Lung (tissue), 17 donors: ENCODE measurements at places on chromosomes 5 and 9. TPM values are rescaled to one million over a fixed set of nuclear protein-coding genes. Genes with fewer than 3 reads are reported as not detected.
A peak's percentile ranks its signal among the peaks of the same experiment; 100 is the strongest.

Gene DDX4
- total RNA-seq = not detected

Gene PCSK5
- 21.0 TPM for total RNA-seq

Gene SV2C
- 0.37 TPM for total RNA-seq

DNA sequence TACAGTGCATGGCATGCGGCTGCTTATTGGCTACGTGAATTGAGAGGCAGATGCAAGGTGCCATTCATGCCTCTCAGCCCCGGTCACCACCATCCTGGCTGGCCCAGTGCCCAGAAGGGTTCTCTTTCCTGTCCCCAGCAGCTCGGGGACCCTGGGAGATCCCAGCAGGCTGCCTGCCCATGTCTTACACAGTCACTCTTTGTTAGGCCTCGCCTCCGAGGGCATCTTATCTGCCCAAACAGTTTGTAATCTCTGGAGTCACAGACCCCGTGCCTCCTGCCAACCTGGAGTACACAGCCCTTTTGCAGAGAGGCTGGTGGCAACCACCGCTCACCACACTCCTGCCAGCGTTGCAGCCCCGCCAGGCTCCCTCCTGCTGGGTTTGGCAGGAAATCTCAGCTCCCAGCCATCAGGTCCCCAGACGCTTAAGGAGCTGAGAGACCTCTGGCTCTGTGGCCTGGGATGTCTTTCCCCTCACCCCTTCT, 7.0 kb upstream of the AK1 start:
- peaks cover 20% of the 10 kb centered on the region for H3K36me3 ChIP-seq
- H3K27ac ChIP-seq = no peak overlapping the region
- peak; percentile 80 for DNase-seq
- H3K27me3 ChIP-seq = no peaks in the 10 kb centered on the region
- H3K4me3 ChIP-seq = no peak overlapping the region

DNA sequence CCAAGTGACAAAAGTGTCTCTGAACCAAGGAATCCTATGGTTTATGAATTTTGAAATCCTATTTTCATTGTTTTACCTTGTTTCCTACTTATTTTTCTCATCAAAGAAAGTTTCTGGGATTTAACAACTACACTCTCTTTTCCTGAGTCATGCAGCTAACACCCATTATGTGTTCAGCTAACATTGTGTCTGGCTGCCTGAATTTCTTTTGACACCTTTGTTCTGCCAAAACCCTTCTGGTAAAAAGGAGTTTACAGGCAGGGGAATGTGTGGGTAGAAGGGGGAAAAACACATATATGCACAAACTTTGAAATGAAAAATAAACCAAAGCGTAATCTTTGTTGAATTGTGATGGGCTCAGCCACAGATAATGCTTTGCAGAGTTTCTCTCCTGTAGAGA, 146.2 kb downstream of the COX7C start:
- no peak overlapping the region for H3K4me3 ChIP-seq
- no peak overlapping the region for H3K27ac ChIP-seq
- no peaks in the 10 kb centered on the region for H3K4me1 ChIP-seq
- DNase-seq = no peak

DNA sequence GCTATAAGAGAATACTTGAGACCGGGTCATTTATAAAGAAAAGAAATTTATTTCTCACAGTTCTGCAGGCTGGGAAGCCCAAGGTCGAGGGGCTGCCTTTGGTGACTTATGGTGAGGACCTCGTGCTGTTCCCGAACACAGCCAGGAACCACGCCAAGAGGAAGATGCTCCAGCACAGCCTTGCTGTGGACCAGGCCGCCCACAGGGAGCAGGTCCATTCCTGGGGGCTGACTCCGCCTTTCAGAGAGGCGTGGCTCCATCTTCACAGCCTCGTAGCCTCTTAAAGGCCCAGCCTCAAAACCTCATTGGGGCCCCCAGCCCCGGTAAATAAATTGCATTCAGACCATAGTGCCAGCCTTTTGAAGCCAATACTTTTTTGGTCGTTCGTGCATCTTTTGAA, 93.5 kb upstream of the CACNA1B start:
- H3K27me3 ChIP-seq = no peaks in the 10 kb centered on the region
- no peak overlapping the region for H3K27ac ChIP-seq
- H3K4me1 ChIP-seq = no peaks in the 10 kb centered on the region
- no peak overlapping the region for H3K4me3 ChIP-seq
- DNase-seq = no peak
- peaks cover 17% of the 10 kb centered on the region for H3K36me3 ChIP-seq

DNA sequence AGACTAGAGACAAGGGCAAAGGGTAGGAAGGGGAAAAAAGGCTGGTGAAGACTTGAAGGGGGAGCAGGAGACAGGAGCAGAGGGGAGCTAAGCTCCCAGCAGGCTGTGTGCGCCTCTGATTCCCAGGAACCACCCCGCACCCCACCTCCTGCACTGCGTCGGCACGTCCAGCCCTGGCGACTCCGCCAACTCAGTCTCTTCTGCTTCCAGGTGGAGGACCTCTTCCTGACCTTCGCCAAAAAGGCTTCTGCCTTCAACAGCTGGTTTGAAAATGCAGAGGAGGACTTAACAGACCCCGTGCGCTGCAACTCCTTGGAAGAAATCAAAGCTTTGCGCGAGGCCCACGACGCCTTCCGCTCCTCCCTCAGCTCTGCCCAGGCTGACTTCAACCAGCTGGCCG, 30.5 kb downstream of the DYNC2I2 start:
- DNase-seq = no peak
- no peaks in the 10 kb centered on the region for H3K4me1 ChIP-seq
- H3K36me3 ChIP-seq = peaks cover 18% of the 10 kb centered on the region
- H3K4me3 ChIP-seq = no peak overlapping the region
- no peak overlapping the region for H3K27ac ChIP-seq

- H3K27me3 ChIP-seq = no peaks in the 10 kb centered on the region
- no peak for DNase-seq
- H3K4me1 ChIP-seq = no peaks in the 10 kb centered on the region
- no peaks in the 10 kb centered on the region for H3K36me3 ChIP-seq
- no peak overlapping the region for H3K4me3 ChIP-seq
Observed at GRCh38 chr5:39689919-39690318, 265.1 kb upstream of the DAB2 start.

- no peak overlapping the region for H3K27ac ChIP-seq
- H3K27me3 ChIP-seq = no peaks in the 10 kb centered on the region
- peak; percentile 9 for DNase-seq
- no peaks in the 10 kb centered on the region for H3K4me1 ChIP-seq
- no peaks in the 10 kb centered on the region for H3K36me3 ChIP-seq
- no peak overlapping the region for H3K4me3 ChIP-seq
Observed at GRCh38 chr5:178297751-178298150, 65.1 kb upstream of the PHYKPL start.

DNA sequence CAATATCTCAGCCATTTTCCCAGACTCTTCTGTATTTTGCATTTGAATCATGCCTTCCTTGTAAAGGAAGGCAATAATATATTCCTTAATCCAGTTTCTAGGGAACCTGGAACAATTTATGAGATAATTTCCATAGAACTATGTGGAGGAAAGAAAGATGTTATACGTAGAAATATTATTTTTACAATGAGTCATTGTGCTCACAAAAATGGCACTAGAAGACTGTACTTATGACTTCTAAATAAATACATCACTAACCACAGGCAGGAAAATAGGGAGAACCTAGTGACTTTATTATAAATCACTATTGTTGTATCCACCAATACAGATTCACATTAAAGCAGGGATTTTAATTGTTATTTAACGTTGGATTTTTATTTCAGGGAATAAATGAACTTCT, 87.6 kb downstream of the FBXO38 start:
- H3K36me3 ChIP-seq = no peaks in the 10 kb centered on the region
- H3K4me1 ChIP-seq = peaks cover 4% of the 10 kb centered on the region
- no peak overlapping the region for H3K4me3 ChIP-seq
- H3K27me3 ChIP-seq = no peaks in the 10 kb centered on the region
- H3K27ac ChIP-seq = no peak overlapping the region

DNA sequence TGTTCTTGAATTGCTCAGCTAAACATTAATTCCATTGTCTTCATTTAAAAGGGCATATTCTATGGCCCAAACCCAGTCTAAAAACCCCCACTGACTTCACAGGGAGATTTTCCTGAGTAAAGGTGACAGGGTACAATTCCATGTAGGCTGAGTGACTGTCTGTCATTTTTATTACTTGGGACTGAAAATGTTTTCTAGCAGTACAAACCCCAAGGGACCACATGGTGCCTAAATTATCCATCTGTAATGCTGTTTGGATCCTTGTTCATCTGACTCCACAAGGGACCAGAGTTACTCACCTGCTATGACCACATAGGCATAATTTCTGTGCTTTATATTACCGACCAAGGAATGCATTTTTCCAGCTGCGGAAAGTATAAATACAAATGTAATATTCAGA, 349.1 kb downstream of the ZNF608 start:
- no peaks in the 10 kb centered on the region for H3K27me3 ChIP-seq
- DNase-seq = no peak
- H3K27ac ChIP-seq = no peak overlapping the region
- no peaks in the 10 kb centered on the region for H3K36me3 ChIP-seq
- no peak overlapping the region for H3K4me3 ChIP-seq

- no peak overlapping the region for H3K4me3 ChIP-seq
- H3K4me1 ChIP-seq = peaks cover 4% of the 10 kb centered on the region
- no peaks in the 10 kb centered on the region for H3K36me3 ChIP-seq
- H3K27me3 ChIP-seq = no peaks in the 10 kb centered on the region
- H3K27ac ChIP-seq = no peak overlapping the region
- no peak for DNase-seq
Observed at GRCh38 chr5:136016945-136017530, 11.8 kb upstream of the TGFBI start.

DNA sequence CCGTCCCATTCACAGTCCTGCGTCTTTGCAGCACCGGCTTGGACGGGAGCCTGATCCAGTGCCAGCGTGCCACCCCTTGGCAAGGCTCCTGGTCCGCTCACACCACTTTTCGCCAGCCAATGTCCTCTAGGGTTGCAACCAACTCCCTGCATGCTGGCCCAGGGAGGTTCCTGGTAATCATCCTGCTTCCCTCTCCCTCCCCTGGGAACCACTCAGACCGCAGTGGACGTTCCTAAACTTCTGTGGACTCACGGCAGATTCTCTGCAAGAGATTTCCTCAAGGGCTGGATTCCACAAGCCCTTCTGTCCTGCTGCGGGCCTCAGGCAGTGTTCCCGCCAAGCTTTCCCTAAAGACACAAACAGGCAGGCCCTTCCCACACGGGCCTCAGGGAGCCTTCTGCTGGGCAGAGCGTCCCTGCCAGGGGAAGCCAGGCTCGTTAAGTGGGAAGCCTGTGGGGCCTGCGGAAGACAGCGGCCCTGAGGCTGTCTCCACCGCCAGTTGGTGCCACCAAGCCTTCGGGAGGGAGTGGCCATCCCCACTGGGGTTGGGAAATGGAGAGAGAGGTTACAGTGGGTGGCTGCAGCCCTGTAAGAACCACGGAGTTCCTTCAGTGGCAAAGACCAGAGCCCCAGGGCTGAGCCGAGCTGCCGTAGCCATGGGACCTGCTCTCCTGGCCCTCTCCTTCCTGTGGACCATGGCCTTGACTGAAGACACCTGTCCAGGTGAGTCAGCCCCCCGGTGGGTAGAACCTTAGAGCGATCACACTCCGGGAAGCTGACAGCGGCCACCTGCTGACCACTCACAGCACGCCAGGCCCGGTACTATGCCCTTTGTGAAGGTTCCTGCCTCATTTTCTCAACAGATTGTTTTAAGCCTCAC, 16.4 kb upstream of the FCN2 start:
- H3K36me3 ChIP-seq = no peaks in the 10 kb centered on the region
- no peak for DNase-seq
- no peak overlapping the region for H3K27ac ChIP-seq

DNA sequence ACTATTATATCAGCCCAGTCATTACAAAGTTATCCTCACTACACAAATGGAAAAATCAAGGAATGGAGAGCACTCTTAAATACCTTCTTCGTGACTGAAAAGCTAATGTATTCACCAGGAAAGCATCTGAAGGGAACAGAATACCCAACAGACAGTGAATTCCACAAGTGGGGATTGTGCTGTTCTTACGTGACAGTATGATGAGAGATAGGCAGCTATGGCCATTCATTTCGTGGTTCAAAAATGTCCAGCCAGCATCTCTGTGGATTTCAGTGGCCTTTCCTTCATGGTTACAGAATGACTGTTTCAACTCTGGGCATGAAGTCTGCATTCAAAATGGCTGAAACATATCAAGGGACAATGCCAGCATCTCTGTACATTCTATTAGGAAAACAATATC, 323.8 kb downstream of the PRELID2 start:
- H3K27ac ChIP-seq = no peak overlapping the region
- no peaks in the 10 kb centered on the region for H3K4me1 ChIP-seq
- no peak overlapping the region for H3K4me3 ChIP-seq

- H3K36me3 ChIP-seq = no peaks in the 10 kb centered on the region
- peaks cover 5% of the 10 kb centered on the region for H3K4me1 ChIP-seq
- H3K27me3 ChIP-seq = no peaks in the 10 kb centered on the region
- no peak overlapping the region for H3K4me3 ChIP-seq
Observed at GRCh38 chr5:180172447-180173197, 36.4 kb downstream of the RASGEF1C start.

DNA sequence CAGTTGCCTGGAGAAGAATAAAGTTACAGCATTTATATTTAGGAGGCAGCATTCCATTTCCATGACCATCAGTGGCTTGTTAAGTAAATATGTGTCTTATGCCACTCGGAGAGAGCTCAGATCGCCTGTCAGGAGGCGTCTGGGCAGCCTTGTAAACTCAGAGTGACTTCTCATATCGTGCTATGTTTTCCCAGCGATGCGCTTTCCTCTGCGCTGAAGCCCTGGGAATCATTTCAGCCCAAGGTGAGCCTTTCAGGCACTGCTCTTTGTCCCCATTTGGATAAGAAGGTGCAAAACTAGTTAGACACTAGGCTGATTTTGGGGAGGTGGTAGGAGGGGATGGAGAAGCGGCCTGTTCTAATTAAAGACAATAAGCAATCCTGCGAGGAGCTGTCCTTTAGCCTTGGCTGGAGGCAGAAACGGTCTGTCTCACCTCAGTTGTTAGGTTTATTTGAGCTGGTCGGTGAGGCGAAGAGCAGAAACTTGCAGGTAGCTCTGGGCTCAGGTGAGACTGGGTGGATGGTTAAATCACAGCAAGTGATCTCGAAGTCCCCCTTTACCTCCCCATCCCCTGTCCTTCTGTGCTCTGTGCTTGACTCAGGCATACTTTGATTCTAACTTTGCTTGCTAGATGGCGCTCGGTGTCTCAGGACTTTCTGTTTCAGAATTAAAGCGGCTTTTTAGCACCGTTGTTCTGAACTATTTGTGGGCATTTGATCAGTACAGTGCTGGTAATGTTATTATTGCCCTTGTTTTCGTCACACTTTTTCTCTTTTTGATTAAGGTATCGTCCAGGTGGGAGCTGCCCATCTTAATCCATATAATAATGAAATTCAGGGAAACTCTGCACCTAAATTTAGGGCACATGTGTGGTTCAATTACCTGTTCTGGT, 24.6 kb downstream of the NR2F1 start:
- no peaks in the 10 kb centered on the region for H3K27me3 ChIP-seq
- DNase-seq = peak; percentile 87
- no peak overlapping the region for H3K27ac ChIP-seq

- no peak overlapping the region for H3K27ac ChIP-seq
- no peak for DNase-seq
- no peaks in the 10 kb centered on the region for H3K27me3 ChIP-seq
- no peaks in the 10 kb centered on the region for H3K36me3 ChIP-seq
- no peaks in the 10 kb centered on the region for H3K4me1 ChIP-seq
- H3K4me3 ChIP-seq = no peak overlapping the region
Observed at GRCh38 chr5:50463726-50464125, 22.6 kb upstream of the EMB start.

- no peaks in the 10 kb centered on the region for H3K27me3 ChIP-seq
- H3K27ac ChIP-seq = no peak overlapping the region
- H3K4me3 ChIP-seq = no peak overlapping the region
- H3K4me1 ChIP-seq = no peaks in the 10 kb centered on the region
- no peak for DNase-seq
Observed at GRCh38 chr5:137228816-137229215, 270.3 kb downstream of the SPOCK1 start.

GRCh38 chr5:677131-678101, 15.7 kb downstream of the TPPP start:
- no peaks in the 10 kb centered on the region for H3K27me3 ChIP-seq
- H3K4me1 ChIP-seq = peaks cover 23% of the 10 kb centered on the region
- H3K36me3 ChIP-seq = no peaks in the 10 kb centered on the region
- no peak overlapping the region for H3K27ac ChIP-seq
- no peak for DNase-seq
